Muscle of leg (tissue), 16 donors: ENCODE measurements at places on chromosomes 11 and 22. TPM values are rescaled to one million over a fixed set of nuclear protein-coding genes. Genes with fewer than 3 reads are reported as not detected.
A peak's percentile ranks its signal among the peaks of the same experiment; 100 is the strongest.

ACR gene
- 0.09 TPM for total RNA-seq

MRGPRE gene
- total RNA-seq, result not detected

CATSPER1 gene
- 0.09 TPM for total RNA-seq

CLCF1 gene
- 2.0 TPM for total RNA-seq

DNA sequence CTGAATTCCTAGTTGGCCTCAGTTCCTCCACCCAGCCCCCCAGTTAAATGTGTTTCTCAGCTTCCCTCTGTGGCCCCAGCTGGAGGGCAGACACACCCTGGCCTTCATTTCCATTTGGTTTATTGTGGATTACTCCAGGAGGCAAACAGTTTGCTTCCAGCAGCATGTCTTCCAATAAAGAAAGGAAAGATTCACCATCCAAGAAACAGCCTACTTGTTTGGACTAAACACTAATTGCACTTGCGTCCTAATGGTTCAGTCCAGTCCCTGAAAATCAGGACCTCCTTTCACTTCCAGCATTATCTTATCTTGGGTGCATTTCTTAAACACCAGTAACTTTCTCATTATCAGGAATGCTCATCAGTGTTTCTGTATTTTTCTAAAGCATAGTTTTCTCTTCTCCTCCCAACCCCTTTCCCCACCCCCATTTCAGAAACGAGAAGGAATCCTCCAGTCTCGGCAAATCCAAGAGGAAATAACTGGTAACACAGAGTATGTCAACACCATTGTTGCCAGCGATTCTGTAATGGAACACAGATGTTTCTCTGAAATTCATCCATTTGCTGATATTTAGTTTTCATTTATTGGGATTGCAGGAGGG is 130.9 kb downstream of the PARVA start:
- H3K36me3 ChIP-seq, result peaks cover 51% of the 10 kb centered on the region
- no peak overlapping the region for H3K4me3 ChIP-seq
- H3K4me1 ChIP-seq, result peaks cover 18% of the 10 kb centered on the region
- no peaks in the 10 kb centered on the region for H3K27me3 ChIP-seq
- peak overlapping the region; percentile 95 for H3K27ac ChIP-seq

GRCh38 chr22:24046024-24046423 is 34.9 kb downstream of the CABIN1 start:
- H3K4me3 ChIP-seq, result no peak overlapping the region
- H3K27ac ChIP-seq, result no peak overlapping the region
- no peak for DNase-seq
- H3K36me3 ChIP-seq, result peaks cover 39% of the 10 kb centered on the region
- no peaks in the 10 kb centered on the region for H3K4me1 ChIP-seq
- H3K27me3 ChIP-seq, result no peaks in the 10 kb centered on the region

DNA sequence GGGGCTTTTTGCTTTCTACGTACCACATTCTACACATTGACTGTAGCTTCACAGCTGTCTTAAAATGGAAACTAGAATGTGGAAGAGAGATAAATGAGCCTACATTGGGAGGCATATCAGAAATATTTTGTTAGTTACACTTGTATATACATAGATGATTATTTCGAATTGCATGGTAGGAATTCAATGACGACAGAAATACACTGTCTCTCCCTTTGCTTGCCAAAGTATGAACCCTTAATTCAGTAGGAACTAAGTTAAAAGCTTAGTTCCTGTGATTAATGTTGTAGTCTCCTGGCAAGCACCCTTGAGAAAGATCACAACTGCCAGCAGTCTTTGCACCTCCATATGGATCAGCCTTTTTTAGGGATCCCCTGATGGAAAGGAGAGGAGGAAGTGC is 10.1 kb downstream of the C11orf87 start:
- no peak overlapping the region for H3K4me3 ChIP-seq
- no peak overlapping the region for H3K27ac ChIP-seq
- H3K36me3 ChIP-seq, result no peaks in the 10 kb centered on the region
- no peak for DNase-seq
- H3K27me3 ChIP-seq, result no peaks in the 10 kb centered on the region

GRCh38 chr22:42080287-42080686 is 787 bp downstream of the SMDT1 start:
- DNase-seq, result peak; percentile 72
- peak overlapping the region; percentile 100 for H3K27ac ChIP-seq
- H3K4me1 ChIP-seq, result peaks cover 26% of the 10 kb centered on the region
- peaks cover 63% of the 10 kb centered on the region for H3K36me3 ChIP-seq
- no peaks in the 10 kb centered on the region for H3K27me3 ChIP-seq

DNA sequence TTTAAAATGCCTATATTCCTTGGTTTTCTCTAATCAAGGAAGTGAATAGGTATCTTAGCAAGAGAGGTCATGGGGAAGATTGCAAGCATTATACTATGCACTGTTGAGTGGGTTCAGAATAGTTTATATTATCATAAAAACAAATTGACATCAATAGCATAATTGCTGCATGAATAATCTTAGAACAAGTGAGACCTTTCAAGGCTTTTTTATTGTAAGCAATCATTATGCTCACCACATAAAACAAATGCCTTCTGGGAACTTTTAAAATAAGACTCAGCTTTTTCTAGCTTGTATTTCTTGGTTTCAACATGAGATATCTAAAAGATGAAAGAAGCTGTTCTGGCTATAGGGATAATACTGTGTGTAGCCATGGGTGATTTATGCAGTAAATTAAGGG is 135.6 kb upstream of the ZC3H12C start:
- H3K27ac ChIP-seq, result no peak overlapping the region
- H3K4me1 ChIP-seq, result peaks cover 3% of the 10 kb centered on the region
- H3K4me3 ChIP-seq, result no peak overlapping the region
- H3K36me3 ChIP-seq, result no peaks in the 10 kb centered on the region
